ENCODE measurements at places on chromosomes 2 and 18.

- DNase-seq = no peak
Measured at GRCh38 chr2:133705287-133705686, 137.0 kb upstream of the NCKAP5 start.

DNA sequence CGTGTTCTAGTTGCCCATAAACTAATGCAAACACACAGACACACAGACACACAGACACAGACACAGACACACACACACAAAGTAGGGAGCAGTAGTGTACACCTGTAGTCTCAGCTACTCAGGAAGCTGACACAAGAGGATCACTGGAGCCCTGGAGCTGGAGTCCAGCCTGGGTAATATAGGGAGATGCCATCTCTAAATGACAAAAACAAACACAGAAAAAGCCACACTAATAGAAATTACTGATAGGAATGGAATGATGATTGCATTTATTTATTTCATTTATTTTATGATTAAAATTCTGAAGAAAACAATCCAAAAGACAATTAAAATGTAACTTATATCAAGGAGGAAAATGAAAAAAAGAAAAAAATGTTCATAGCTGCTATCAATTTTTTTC is 30.8 kb downstream of the TCF4 start:
- no peak for DNase-seq

DNA sequence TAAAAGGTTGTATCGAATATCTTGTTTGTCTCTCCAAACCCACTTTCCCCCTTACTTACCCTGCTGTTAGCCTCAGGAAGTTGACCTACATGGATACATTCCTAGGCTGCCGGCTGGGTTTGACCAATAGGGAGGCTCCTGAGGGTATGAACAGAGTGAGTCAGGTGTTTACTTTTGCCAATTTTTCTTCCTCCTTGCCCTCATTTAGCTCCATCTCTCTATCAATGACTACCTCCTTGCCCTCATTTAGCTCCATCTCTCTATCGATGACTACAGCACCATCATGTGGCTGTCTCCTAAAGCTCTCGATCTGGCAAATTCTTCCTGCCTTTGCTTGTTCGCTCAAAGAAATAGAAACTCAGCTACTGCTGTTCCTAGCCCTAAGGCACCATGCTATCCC is 571.9 kb upstream of the CRIM1 start:
- DNase-seq = no peak

GRCh38 chr2:173959358-173959884 is 5.8 kb downstream of the SP3 start:
- DNase-seq = no peak

GRCh38 chr2:69939722-69940121 is 21.7 kb downstream of the ASPRV1 start:
- no peak for DNase-seq

DNA sequence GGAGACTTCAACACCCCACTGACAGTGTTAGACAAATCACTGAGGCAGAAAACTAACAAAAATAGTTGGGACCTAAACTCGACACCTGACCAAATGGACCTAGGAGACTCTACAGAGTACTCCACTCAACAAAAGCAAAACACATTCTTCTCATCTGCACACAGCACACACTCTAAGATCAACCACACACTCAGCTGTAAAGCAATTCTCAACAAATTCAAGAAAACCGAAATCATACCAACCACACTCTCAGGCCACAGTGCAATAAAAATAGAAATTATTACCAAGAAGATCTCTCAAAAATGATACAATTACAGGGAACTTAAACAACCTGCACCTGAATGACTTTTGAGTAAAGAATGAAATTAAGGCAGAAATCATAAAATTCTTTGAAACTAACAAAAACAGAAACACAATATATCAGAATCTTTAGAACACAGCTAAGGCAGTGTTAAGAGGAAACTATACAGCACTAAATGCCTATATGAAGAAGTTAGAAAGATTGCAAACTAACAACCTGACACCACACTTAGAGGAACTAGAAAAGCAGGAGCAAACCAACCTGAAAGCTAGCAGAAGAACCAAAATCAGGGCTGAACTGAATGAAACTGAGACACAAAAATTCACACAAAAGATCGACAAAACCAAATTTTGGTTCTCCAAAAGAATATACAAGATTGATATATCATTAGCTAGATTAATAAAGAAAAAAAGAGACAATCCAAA is 46.3 kb downstream of the RTTN start:
- DNase-seq = no peak

- no peak for DNase-seq
Measured at GRCh38 chr2:219475697-219476651, 22.7 kb upstream of the GMPPA start.

DNA sequence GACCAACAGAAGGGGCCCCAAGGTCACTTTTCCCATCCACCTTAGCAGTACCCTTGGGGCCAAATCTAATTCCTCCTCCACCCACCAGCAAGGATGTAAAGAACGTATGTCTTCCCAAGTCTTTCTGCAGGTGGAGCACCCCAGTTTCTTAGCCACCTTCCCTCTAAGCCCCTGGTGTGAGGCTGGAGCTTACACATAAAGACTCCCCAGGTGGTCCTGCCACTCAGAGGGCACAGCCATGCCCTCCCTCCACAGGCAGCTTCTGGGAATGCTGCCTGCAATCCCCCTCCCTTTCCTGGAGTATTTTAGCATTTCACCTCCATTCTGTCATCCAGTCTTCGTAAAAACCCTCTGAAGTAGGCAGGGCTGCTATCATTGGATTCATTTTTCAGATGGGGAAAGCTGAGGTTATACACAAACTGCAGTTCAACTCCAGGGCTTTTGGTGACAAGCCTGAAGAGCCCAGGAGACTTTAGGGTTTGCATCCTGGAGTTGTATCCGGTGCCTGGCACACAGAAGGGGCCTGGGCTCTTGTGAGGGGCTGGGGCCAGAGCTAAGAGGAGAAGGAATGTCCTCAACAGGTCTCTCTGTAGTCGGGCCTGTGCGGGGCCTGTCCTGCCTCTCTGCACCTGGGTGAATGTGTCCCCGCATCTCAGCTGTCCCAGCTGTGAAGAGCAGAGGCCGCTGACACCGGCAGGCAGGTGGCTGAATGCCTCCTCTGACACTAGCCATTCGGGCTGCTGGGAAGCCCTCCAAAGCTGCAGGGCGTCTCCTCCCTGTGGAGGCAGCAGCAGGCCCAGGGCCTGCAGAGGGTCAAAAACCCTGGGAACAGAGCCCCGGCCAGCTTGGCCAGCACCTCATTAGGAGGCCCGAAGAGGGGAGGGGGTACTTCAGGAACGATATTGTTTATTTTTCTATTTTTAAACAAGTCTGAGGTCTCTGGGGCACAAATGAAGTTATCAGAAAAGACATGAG is 27.6 kb downstream of the CIB4 start:
- no peak for DNase-seq

- DNase-seq = peak; percentile 12
Measured at GRCh38 chr2:42252464-42252863, 83.3 kb downstream of the EML4 start.

GRCh38 chr2:129763190-129763846 is 216.1 kb upstream of the RAB6C start:
- no peak for DNase-seq

DNA sequence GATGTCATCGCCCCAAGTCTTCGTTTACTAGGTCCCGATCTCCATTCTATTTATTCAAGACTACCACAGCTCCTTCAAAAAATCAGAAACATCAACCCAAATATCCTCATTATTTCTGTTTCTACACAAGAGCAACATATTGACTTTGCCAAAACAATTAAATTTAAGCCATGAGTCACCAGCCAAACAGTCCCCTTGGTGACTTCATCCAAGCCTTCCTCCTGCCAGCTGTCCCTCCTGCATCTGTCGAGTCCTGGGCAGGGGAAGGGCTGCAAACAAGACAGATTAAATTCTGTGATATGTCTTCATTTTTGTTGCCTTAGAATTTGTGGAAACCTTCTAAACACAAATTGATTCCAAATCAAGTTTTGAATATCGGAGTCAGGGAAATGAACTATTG is 110.3 kb downstream of the SP3 start:
- DNase-seq = no peak

DNA sequence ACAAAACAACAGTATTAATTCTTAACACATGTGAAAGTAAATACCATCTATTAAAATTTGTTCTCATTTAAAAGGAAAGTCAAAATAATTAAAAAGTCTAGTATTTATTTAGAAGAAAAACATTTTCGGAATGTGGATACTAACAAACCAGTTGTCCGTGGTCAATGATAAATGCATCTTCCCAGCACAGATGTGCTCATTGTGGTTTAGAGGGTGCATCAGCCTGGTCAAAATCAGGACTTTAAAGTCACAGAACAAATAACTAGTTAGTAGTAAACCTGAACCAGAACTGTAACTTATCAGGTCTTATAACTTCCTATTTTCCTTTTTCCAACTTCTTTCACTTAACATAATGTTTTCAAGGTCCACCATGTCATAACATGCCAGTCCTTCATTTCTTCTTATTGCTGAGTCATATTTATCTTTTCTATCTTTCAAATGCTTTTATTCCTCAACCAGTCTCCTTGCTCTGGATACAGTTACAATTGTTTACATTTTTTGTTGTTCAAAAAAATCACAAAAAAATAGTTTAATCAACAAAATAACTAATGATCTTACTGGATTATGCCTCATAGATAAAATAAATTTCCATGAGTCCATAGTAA is 55.8 kb downstream of the ID2 start:
- no peak for DNase-seq

DNA sequence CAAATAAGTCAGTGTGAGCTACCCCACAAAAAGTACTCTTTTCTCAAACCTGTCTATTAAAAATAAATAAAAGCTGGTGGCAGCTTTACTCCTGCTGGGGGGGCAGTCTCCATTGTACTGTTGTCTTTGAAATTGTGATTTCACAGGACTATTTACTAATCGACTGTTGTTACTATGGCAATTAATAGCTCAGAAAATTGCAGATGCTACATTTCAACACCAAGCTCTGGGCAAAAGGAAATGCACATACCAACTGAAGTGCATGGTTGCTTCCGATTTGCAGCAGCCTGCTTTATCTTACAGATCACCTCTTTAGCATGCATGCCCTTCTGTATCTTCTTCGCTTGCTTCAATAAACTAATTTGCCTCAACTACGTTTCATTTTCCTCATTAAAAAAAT is 117.6 kb upstream of the DAPL1 start:
- no peak for DNase-seq

DNA sequence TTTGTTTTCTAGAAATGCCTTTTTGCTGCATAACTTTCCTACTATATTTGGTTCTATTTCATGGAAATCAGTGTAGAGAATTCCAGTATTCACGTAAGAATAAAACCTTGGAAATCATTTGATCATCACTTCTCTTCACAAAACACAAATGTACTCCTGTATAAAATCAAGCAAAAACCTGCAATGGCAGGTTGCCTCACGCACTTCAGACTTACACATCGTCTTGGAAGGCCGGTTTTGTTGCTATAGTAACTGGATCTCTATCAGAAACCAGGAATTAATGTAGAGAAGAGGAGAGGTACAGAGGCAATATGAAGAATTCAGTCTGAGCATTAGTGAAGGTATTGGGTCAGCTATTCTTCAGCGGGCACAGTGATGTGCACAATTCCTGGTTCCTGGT is 370.7 kb upstream of the CYRIA start:
- DNase-seq = no peak

DNA sequence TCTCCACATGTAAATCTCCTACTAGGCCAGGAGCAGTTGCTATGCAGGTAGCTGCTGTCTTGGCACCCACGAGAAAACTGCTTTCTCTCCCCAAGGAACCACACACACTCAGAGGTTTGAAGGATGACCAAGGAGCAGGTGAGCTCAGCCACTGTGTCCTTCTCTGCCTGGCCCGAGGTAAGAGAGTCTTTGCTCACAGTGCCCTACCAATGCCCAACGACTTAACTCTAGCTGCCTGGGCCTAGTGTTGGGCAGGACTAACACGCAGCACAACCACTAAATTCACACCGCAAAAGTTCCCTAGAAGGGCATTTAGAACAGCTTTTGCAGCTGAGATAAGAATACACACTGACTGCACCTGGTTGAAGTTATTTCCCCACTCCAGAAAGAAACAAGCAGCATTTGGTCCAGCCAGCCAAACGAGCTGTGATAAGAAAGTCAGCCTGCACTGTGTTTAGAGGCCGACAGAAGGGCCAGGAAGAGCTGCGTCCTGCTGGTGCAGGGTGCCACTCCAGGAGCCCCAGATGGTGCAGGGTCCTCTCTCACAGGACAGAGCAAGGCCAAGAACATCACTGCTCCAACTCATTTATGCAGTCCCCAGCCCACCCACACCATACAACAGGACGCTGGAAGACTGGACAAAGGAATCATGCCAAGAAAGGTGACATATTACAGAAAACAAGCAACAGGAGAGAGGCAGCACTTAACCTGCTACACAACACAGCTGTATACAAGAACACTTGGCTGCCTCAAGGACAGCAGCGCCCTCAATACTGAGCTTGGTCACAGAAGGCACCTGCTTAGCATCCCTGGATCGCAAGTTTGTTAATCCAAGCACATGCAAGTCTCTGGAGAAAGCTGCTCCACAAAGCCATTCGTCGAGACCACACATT is 12.5 kb downstream of the HDLBP start:
- no peak for DNase-seq

DNA sequence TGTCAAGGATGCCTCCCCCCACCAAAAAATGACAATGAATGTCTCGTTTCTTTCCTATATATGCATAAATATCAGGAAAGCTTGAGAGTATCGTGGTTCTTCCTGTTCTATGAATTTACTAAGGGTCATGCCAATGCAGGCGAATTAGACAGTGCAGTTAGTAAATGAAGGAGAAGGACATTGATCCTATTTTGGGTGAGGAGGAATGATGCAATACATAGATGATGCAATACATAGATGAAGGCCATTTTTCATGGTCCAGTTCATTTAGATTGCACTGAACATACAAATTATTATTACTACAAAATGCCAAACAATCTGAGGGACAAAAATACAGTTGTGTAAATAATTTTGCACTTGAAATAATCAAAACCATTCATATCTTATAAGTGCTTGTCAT is 1265.0 kb downstream of the LRP1B start:
- no peak for DNase-seq

GRCh38 chr2:120257522-120257921 is 4.9 kb downstream of the RALB start:
- DNase-seq = no peak

GRCh38 chr18:68766433-68766832 is 31.4 kb upstream of the CCDC102B start:
- no peak for DNase-seq

- DNase-seq = no peak
Measured at GRCh38 chr2:37881397-37881796, 43.7 kb upstream of the RMDN2 start.

GRCh38 chr2:101844055-101844635 is 146.6 kb downstream of the MAP4K4 start:
- DNase-seq = no peak

DNA sequence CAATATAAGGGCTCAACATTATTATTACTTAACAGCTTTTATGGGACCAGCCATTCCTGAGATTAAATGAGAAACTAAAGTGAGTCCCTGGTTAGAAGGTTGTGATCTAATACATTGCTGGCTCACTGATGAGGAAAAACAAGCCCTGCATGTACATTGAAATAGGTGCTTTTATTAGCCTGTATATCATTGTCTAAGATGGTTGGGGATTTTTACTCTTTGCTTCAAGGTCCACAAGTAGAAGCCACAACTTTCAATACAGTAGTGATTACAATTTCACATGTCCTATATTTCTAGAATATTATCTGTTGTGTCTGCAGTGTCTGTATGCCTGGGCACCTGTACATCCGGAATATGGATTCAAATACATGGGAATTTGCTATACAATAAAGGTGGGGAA is 104.1 kb upstream of the FZD5 start:
- DNase-seq = no peak

GRCh38 chr2:240581811-240582210 is 4.7 kb upstream of the CAPN10 start:
- DNase-seq = no peak

All from stimulated activated CD8-positive, alpha-beta memory T cell treated with anti-CD3 and anti-CD28 coated beads, Interleukin-4, amount 100 ng/mL, for 4 hours (primary cell).